Fibroblast of skin of left biceps (primary cell): ENCODE measurements at places on chromosomes 2 and 18.
A peak's percentile ranks its signal among the peaks of the same experiment; 100 is the strongest.

DNA sequence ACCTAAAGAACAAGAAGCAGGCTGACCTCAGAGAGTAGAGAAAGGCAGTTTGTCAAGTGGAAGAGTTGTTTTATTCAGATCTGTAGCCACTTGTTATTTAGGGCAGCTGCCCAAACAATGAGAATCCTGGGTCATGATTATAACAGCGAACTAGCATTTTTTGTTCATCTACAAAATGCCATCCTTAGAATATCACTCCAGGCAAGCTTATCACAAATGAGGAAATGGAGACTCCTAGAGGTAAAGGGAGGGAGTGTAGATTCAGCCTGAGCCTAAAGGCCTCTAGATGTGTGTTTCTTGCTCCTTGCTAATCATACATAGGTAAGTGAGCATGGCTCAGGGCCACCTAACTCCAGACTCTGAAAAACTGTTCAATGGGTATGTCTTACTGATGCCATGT lies 126.1 kb downstream of the HNMT start:
- peak; percentile 21 for DNase-seq

GRCh38 chr18:65018184-65018583 lies 732.6 kb upstream of the CDH7 start:
- no peak for DNase-seq

DNA sequence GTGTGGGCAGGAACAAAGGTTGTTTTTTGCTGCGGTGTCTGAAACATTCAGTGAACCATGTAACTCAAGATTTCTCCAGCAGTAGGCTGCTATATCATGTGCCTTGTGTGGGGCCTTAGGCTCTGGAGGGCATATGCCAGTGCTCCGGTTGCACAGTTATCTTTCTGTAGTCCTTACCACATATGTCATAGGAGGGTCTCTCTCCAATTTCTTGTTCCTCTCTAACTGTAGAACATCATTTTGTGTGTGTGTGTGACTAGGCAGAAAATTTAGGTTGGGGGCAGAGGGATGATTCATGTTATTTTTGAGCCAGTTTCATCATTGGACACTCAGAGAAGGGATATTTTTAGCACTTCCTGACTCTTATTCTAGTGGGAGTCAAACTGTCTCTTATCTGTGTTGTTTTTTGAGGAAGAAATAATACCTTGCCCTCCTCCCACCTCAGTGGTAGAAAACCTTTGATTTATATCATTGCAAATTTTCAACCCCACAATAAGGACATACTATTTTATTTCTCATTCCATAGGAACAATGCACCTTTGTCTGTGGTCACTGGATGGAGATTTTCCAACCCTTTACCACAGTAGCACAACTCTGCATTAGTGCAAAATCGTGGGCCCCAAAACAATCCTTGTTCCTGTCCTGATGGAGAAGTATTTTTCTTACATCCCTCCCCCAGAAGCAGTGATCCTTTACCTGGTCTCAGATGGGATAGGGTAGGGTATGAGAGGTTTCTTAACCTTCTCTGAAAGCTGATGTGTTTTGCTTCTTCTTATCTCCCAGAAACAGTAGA lies 113.9 kb downstream of the CCDC74A start:
- DNase-seq, result peak; percentile 21

GRCh38 chr18:54679318-54680149 lies 88.5 kb downstream of the DYNAP start:
- peak; percentile 60 for DNase-seq
